Endothelial cell of coronary artery (primary cell): ENCODE measurements at places on chromosomes 11 and 22. TPM values are rescaled to one million over a fixed set of nuclear protein-coding genes. Genes with fewer than 3 reads are reported as not detected.

BBS1 gene
- 16.1 and 25.9 TPM in 2 replicates for total RNA-seq

INS gene
- total RNA-seq = not detected in 2 replicates

TUBA8 gene
- total RNA-seq = 0.94 and 17.3 TPM in 2 replicates

LINC01488 gene
- total RNA-seq = not detected in 2 replicates

KAT5 gene
- 37.5 and 39.5 TPM in 2 replicates for total RNA-seq
